ENCODE measurements at places on chromosomes 12 and 14.

- no peak for DNase-seq
Observed at GRCh38 chr14:76866456-76866855, 40.2 kb downstream of the LRRC74A start.

GRCh38 chr12:38890102-38890855, 15.1 kb downstream of the CPNE8 start:
- no peak for DNase-seq

GRCh38 chr12:121843236-121843982, 15.2 kb downstream of the HPD start:
- no peak for DNase-seq

- DNase-seq: no peak
Observed at GRCh38 chr12:102659200-102659911, 179.0 kb upstream of the IGF1 start.

DNA sequence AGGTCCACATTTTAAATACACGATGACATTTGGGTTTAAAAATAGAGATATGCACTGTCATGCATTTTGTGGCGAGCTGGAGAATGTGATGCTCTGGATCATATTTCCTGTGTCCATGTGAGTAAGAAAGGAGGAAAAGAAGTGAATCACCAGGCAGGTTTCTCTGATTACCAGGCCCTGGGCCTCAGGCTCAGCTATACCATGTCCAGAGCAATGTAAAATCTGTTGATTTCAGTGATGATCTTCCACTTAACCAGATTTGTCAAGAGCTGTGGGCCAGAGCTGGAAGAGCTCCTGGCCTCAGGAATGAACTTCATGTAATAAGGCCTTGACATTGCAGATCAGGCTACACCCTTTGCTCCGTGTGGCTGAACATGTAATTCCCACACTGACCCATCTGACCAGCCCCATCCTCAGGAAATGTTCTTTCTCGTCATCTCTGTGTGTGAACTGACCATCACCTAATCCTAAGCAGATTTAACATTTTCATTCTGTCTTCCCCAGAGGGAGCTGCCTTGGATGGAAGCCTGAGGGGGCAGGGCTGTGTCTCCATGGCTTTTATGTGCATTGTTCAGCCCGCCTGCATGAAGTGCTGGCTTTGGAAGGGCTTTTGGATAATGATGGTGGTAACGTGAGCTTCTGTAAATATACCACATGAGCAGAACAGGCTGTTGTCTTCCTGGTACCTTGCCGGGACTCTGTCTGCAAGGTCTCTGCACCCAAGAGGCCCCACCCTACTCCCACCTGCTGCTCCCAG, 54.5 kb downstream of the CRACR2A start:
- no peak for DNase-seq

DNA sequence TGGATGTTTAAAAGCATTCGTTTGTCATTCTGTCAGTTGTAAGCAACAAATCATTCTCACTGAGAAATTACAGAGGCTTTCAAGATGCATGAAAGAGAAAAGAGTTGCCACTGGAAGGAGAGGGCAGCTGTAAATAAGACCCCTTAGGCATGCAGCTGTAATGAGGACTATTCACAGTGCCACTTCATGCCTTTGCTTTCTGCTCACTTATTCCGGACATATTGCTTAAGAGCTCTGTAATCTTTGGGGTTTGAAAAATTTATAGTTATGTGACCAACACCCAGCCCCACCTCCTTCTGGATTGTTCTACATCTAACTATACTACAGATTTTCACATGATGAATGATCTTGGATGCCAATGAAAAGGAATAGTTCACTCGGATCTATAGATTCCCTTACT, 194.8 kb upstream of the DCN start:
- no peak for DNase-seq

DNA sequence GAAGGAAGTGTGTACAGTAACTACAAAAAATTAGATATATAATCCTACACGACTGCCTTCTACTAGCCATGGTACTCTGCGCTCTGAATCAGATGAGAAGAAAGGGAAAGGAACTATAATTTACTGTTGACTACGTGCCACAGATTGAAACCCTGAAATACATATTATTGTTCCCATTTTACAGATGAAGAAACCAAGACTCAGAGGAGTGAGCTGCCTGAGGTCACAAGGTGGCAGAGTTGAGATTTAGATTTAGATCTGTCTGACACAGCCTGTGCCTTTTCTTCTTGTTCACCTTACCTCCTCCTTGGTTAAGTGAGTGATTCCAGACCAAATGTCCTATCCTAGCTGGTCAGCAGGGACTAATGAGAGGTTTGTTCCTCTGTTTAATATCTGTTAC, 61.6 kb upstream of the OR4E1 start:
- no peak for DNase-seq

DNA sequence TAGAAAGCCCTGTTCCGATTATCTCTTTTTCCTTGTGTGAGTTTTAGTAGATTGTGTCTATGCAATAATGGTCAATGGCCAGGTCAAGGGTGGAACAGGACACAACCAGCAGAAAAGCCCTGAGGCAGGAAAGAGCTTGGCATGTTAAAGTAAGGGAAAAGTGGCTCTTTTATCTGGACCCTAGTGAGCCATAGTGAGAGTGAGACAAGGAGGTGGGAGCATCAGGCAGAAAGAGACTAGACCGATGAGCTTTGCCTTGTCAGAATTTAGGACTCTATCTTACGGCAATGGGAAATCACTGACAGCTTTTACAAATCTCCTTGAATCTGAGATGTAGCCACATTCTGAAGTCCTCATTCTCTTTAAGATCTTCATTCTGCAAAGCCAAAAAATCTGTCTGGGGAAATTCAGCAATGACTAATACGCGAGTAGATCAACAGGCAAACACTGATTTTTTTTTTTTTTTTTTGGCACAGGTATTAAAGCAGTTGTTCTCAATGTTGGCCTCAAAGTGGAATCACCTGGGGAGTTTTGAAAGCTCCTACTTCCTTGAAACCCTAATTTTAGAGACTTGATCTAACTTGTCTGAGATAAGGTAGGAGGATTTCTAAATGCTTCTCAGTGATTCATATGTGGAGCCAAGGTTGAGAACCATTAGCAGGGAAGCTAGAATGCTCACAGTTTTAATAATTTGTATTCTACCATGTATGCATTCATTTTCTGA, 33.9 kb downstream of the TMEM19 start:
- no peak for DNase-seq

DNA sequence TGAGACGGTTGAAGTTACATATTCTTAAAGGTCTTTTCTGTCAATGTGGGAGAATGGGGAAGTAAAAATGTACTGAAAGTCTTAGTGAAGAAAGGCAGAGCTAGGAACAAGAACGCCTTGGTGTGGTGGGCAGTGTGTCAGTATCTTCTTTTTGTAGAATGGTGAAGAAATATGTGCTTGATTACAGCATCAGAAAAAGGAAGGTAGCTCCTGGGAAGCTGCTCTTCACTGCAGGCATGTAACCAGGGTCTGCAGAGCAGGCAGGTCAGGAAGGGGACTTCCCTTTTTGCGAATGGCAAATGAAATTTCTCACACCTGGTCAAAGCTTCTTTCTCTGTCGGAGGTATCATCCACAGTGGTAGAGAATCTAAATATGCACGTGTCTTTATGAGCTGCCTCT, 226.2 kb downstream of the ADAMTS20 start:
- DNase-seq: no peak

- DNase-seq: no peak
Observed at GRCh38 chr12:88753707-88754106, 173.4 kb upstream of the KITLG start.

DNA sequence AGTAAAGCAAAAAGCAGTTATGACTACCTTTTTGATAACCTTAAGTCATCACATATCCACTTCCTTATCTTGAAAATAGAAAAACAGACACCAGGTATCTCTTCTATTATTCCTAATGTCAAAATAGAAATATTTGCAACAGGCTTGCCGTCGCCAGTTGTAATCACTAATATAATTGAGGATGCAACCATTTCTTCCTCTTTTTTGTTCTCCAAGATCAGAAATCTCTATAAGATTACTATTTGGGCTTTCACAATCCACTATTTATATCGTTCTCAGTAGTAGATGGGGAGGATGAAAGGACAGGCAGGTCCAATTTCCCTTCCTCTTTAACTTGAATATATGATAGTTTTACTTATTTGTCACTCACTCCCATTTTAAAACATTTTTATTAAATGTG, 130.2 kb upstream of the HMGA2 start:
- no peak for DNase-seq

- DNase-seq: no peak
Observed at GRCh38 chr14:75533791-75534555, 11.7 kb downstream of the BATF start.

DNA sequence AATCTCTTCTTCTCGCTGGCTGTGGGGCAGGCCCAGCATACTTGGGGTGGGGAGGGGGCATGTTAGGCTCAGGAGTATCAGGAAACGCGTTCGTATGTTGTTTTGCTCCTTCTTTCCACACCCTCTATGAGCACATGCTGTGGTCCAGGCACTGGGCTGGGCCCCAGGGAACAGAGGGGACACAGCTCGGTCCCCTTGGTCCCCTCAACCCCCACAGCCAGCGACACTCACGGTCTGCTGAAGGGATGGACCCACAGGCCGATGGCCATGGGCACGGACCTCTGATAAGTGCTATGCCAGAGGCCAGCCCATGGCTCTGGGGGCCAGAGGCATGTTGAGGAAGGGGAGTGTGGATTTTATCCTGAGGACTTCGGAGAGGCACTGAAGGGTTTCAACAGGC, 6.2 kb downstream of the IFI27 start:
- no peak for DNase-seq

GRCh38 chr14:27049701-27050100, 451.9 kb upstream of the NOVA1 start:
- no peak for DNase-seq

DNA sequence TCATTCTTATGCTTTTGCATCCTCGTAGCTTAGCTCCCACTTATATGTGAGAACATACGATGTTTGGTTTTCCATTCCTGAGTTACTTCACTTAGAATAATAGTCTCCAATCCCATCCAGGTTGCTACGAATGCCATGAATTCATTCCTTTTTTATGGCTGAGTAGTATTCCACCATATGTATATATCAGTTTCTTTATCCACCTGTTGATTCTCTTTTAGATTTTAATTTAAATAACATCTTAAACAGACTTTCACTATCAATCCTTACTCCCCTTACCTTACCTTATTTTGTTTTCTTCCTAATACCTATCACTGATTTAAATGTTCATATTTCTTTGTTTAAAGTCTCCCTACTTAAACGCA, 488 bp upstream of the FBXW8 start:
- DNase-seq: no peak

DNA sequence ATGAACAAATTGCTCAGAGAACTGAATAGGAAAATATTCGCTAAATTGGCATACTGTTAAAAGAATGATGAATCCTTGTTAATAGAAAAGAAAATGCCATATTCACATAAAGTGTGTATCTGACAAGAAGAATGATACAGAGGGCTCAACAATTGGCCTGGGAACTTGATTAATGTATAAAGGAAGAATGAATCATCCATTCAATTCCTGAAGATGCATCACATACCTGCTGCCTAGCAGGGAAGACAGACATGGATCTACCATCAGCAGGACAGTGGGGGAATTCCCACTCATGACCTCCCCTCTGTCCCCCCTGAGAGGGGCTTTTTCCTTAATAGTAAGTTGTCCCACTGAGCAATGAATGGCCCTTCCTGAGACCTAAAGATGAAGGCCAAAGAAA, 13.5 kb downstream of the PTPN21 start:
- no peak for DNase-seq

DNA sequence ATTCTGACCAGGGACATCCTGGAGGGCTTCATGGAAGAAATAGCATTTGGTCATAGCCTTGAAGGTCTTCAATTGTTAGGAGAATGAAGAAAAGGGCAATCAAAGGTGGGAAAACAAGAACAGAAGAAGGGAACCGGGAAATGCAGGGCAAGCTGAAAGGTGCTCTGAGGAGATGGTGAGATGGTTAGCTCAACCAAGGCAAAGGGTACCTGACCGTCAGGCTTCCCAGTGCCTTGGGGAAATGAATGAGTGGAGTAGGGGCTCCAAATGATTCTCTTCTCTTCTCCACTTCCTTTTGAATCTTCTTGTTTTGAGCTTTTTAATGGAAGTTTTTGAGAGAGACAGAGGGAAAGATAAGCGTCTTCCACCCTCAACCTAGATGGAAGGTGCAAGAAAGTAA, 155.6 kb upstream of the PWP1 start:
- no peak for DNase-seq

GRCh38 chr12:5973461-5974115, 28.5 kb upstream of the ANO2 start:
- no peak for DNase-seq

GRCh38 chr14:95191445-95192199, 34.3 kb upstream of the DICER1 start:
- no peak for DNase-seq

DNA sequence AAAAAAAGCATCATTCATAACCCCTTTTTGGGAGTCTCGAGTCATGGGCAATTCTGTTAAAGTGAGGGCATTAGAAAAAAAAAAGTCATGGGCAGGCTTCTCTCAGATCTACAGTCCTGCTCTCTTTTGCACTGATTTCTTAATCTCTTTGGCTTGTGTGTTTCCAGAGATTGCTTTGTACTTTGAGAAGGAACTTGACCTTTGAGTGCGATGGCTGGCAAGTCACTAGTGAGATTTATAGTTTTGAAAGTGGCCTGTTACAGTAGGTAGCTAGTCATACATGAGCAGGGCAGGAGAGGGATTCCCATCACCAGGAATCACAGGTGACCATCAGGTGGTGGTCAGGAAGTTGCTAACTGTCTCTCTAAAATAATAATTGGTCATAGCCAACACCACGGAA, 119.6 kb downstream of the KCNMB4 start:
- DNase-seq: no peak

GRCh38 chr12:124357616-124358015, 62.7 kb downstream of the RFLNA start:
- DNase-seq: no peak

DNA sequence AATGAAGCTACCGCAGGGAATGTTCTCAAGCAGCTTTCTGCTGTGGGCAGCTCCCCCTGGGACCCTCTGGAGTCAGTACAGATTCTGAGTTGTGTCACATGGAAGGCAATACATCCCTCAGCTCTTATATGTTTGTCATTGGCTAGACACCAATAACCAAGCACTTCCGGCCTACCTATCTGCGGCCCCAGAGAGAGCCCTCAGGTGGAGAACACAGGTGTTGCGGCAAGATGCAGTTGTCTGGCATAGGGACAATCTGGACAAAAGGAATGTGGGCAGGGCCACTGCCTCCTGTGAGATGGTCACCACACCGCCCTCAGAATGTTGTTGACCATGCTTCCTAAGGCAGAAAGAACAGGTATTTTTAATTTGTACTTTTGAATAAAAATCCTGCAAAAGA, 118.7 kb downstream of the BRMS1L start:
- no peak for DNase-seq

GRCh38 chr14:42110167-42110566, 503.5 kb downstream of the LRFN5 start:
- DNase-seq: no peak
